Dermis microvascular lymphatic vessel endothelial cell (primary cell): ENCODE measurements at places on chromosomes 7 and 10.

GRCh38 chr10:18879284-18879683, 169.3 kb upstream of the MALRD1 start:
- DNase-seq, result no peak

GRCh38 chr10:89165923-89166322, 41.2 kb downstream of the CH25H start:
- DNase-seq, result no peak

GRCh38 chr10:95536017-95536416, 25.2 kb downstream of the SORBS1 start:
- no peak for DNase-seq

DNA sequence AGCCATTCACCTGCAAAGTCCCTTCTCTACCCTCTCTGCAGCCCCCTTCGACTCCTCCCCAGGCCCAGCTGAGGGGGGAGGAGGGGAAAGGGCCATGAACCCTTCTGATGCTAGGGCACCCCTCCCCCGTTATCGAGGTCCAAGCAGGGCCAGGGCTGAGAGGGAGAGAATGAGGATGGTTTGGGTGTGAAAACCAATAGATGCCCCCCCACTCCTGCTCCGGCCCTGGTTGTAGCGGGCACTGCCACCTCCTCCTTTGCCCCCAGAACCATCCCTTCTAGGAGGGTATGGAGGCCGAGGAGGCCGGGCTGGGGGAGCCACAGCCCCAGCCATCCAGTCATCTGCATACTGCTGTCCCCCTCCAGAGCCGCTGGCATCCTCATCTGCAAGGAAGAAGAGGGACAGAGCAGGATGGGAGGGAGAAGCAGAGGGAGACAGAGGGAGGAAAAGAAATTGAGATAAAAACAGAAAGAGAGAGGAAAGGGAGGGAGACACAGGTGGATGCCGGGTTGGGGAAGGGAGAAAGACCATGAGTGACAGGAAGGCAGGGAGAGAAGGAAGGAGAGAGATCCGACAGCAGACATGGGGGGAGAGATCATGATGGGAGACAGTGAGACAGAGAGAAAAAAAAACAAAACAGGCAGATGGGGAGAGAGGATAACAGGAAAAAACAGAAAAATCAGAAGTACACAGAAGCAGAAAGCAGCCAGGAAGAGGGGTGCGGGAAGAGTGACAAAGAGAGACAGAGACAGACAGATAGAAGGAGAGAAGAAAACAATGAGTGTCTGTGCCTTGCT, 1.9 kb upstream of the GAL3ST4 start:
- no peak for DNase-seq

GRCh38 chr7:135714534-135715009, 13.4 kb downstream of the SLC13A4 start:
- DNase-seq, result no peak

GRCh38 chr7:104012835-104013234, 23.4 kb upstream of the RELN start:
- no peak for DNase-seq

- DNase-seq, result no peak
Observed at GRCh38 chr7:43308913-43309705, 196.7 kb downstream of the HECW1 start.

- DNase-seq, result no peak
Observed at GRCh38 chr7:2411049-2411448, 7.6 kb downstream of the CHST12 start.

DNA sequence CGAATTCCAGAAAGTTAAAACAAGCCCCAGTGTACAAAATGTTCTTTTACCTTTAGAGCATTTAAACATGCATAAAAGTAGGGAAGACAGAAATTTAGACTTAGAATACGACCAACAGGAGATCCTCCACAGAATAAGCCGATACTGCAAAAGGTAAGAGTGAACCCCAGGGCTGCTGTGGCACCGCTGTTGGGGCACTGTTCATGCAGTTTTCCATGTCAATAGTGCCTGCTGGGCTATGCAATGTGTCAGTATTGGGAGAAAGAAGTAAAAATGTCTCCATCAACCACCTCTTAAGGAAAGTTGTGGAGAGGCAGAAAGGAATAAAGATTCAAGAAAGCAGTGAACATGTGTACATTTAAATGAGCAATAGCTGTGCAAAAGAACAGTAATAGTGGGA, 326.5 kb upstream of the SEMA3C start:
- no peak for DNase-seq
